Thoracic aorta (tissue), 2 donors: ENCODE measurements at places on chromosomes 4 and X. TPM values are rescaled to one million over a fixed set of nuclear protein-coding genes. Genes with fewer than 3 reads are reported as not detected.

The KLF8 gene
- total RNA-seq: 17.2 TPM

DNA sequence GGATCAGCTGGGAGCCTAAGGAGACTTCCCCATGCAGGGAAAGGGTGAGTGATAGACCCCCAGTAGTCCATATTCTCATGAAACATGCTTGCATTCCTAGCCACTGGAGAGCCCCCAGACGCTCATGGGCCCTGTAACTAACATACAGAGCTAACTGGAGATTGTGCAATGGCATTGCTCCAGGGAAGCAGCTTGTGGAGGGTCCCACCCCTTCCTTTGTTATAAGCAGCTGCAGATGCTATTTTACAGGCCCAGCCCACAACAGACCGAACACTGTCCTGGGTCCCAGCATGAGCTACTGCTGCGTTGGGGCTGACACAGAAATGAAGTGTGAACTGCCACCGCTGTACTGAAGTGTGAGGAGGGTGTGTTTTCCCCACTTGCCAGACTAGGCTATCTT, 1465.7 kb upstream of the DIAPH2 start:
- no peak overlapping the region for H3K27ac ChIP-seq
- H3K4me3 ChIP-seq: no peak overlapping the region
- no peaks in the 10 kb centered on the region for H3K27me3 ChIP-seq
- no peaks in the 10 kb centered on the region for H3K4me1 ChIP-seq
- no peak for DNase-seq

The CFI gene
- 20.5 TPM for total RNA-seq

GRCh38 chr4:113607998-113608397, 153.5 kb downstream of the CAMK2D start:
- no peak for DNase-seq
- no peaks in the 10 kb centered on the region for H3K36me3 ChIP-seq
- no peaks in the 10 kb centered on the region for H3K27me3 ChIP-seq

DNA sequence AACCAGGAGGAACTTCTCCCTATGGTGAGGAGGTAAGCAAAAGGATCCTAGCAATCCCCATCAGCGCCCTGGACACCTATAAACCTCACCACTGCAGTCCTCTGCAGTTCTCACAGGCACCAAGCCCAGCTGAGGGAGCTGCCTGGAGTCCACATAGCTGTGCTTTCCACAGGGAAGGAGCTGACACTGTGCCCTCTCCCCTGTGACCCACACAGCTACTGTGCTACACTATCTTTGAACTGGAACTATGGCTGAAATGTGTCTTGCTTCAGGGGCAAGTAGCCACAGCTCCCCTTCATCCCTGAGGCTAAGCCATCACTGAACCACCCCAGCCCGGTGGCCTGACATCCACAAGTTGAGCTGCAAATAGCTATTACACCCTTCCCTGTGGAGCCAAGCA, 208.5 kb upstream of the RPL34 start:
- H3K4me1 ChIP-seq: no peaks in the 10 kb centered on the region
- H3K27ac ChIP-seq: no peak overlapping the region
- DNase-seq: no peak

- H3K27ac ChIP-seq: no peak overlapping the region
- H3K36me3 ChIP-seq: no peaks in the 10 kb centered on the region
- H3K27me3 ChIP-seq: no peaks in the 10 kb centered on the region
- no peak for DNase-seq
- H3K4me1 ChIP-seq: no peaks in the 10 kb centered on the region
Observed at GRCh38 chrX:77275392-77275791, 171.8 kb upstream of the FGF16 start.

DNA sequence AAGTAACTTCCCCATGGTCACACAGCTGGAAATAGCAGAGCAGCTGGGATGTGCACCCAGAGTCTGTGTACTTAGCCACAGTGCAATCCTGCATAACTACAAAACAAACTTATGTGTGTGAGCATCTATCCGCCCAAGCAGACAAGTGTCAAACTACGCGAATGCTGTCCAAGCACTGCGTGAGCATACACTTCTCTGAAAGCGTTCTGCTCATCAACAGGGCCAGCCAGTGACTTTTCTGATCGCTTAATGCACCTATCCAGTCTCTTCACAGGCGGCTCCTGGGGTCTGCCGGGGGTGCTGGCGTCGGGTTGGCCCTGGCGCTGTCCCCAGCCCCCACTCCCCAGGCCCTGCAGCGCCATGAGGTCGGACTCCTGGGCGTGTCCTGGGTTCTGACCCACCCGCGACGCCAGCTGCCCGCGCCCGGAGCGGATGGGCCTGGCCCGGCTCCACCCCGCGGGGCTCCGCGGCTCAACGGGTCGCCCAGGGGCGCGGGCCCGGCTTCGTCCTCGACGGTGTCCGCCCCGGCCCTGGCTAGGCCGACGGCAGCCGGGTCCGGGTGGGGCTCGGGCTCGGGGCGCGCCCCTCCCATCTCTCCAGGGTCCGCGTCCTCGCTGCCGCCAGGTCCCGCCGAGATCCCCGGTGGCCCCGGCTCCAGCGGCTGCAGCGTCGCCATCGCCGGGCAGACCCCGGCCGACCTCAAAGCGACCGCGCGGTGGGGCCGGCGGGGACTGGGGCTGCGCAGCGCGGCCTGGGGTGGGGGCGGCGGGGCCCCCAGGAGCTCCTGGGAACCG, 1.3 kb upstream of the ZNF141 start:
- peak overlapping the region; percentile 82 for H3K4me3 ChIP-seq
- peaks cover 21% of the 10 kb centered on the region for H3K4me1 ChIP-seq
- H3K36me3 ChIP-seq: peaks cover 3% of the 10 kb centered on the region

The NUP62CL gene
- total RNA-seq: not detected

- H3K4me1 ChIP-seq: no peaks in the 10 kb centered on the region
- no peaks in the 10 kb centered on the region for H3K27me3 ChIP-seq
- peak overlapping the region; percentile 78 for H3K4me3 ChIP-seq
Observed at GRCh38 chr4:173537613-173538147, 7.7 kb upstream of the HAND2 start.

- H3K27me3 ChIP-seq: no peaks in the 10 kb centered on the region
- DNase-seq: no peak
- no peak overlapping the region for H3K27ac ChIP-seq
- no peak overlapping the region for H3K4me3 ChIP-seq
- no peaks in the 10 kb centered on the region for H3K4me1 ChIP-seq
Observed at GRCh38 chr4:182018691-182019090, 224.5 kb upstream of the TENM3 start.

- no peaks in the 10 kb centered on the region for H3K27me3 ChIP-seq
- no peaks in the 10 kb centered on the region for H3K4me1 ChIP-seq
- H3K4me3 ChIP-seq: no peak overlapping the region
- no peaks in the 10 kb centered on the region for H3K36me3 ChIP-seq
- DNase-seq: no peak
Observed at GRCh38 chrX:19174401-19175025, 52.2 kb upstream of the ADGRG2 start.

GRCh38 chrX:78979789-78980464, 34.7 kb downstream of the P2RY10 start:
- no peak overlapping the region for H3K27ac ChIP-seq
- no peaks in the 10 kb centered on the region for H3K36me3 ChIP-seq
- no peaks in the 10 kb centered on the region for H3K27me3 ChIP-seq
- no peak for DNase-seq

The TMSB15A gene
- total RNA-seq: 1.1 TPM

- H3K4me1 ChIP-seq: no peaks in the 10 kb centered on the region
- H3K4me3 ChIP-seq: no peak overlapping the region
Observed at GRCh38 chrX:131650637-131651410, 107.0 kb downstream of the OR13H1 start.

- no peak overlapping the region for H3K27ac ChIP-seq
- no peaks in the 10 kb centered on the region for H3K4me1 ChIP-seq
- no peaks in the 10 kb centered on the region for H3K36me3 ChIP-seq
- H3K4me3 ChIP-seq: no peak overlapping the region
- H3K27me3 ChIP-seq: no peaks in the 10 kb centered on the region
Observed at GRCh38 chr4:71524756-71525155, 185.9 kb downstream of the SLC4A4 start.

The HSD17B13 gene
- 0.71 TPM for total RNA-seq

DNA sequence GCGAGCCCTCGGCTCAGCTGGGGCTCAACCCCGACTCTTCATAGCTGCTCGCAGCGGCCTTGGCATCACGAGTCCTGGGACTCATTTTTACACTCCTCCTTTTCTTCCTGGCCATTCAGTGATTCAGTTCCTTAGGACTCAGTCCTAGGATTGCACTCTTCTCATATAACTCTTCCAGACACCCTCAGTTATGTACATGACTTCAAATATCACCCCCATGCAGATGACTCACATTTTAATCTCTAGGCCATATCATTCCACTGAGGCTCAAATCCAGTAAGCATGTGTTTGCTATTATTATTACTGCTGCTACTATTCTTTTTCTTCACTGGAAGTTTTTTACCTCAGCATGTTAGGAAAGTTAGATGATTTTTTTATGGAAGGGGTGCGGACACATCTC, 14.4 kb downstream of the ITGB1BP2 start:
- no peaks in the 10 kb centered on the region for H3K27me3 ChIP-seq
- no peak overlapping the region for H3K27ac ChIP-seq
- no peak overlapping the region for H3K4me3 ChIP-seq
- DNase-seq: no peak
- H3K36me3 ChIP-seq: no peaks in the 10 kb centered on the region

- no peak overlapping the region for H3K27ac ChIP-seq
- peak overlapping the region; percentile 28 for H3K4me3 ChIP-seq
- no peak for DNase-seq
Observed at GRCh38 chr4:121693450-121693849, 3.3 kb downstream of the ANXA5 start.

GRCh38 chr4:25346913-25347312, 30.1 kb upstream of the ANAPC4 start:
- no peaks in the 10 kb centered on the region for H3K4me1 ChIP-seq
- no peaks in the 10 kb centered on the region for H3K27me3 ChIP-seq
- no peak overlapping the region for H3K27ac ChIP-seq

GRCh38 chrX:32280921-32281320, 930.4 kb downstream of the DMD start:
- no peak for DNase-seq
- H3K4me1 ChIP-seq: no peaks in the 10 kb centered on the region
- no peaks in the 10 kb centered on the region for H3K27me3 ChIP-seq
- no peaks in the 10 kb centered on the region for H3K36me3 ChIP-seq
- no peak overlapping the region for H3K4me3 ChIP-seq
- no peak overlapping the region for H3K27ac ChIP-seq

DNA sequence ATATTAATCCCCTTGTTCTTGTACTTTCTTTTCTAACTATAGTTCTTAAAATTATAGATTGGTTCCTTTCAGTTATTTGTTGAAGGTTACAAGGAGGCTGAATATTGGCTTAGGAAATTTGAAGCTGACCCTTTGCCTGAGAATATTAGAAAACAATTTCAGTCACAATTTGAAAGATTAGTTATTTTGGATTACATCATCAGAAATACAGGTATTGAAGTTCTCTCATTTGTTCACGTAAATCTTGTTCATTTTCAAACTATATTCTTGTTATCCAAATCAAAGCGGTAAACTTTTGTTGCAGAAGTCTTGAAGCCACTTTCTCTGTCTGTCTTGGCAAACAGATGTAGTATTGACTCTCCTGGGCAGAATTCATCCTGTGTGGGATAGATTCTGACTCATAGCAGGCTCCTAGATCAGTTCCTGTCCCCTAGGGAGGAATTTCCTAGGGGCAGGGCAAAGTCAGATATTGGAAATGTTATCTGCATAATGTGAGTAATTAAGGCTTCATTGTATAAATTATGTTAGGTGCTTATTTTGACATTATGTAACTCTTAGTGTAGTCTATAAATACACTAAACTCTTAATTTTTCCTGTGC, 25.2 kb downstream of the PI4K2B start:
- H3K4me1 ChIP-seq: no peaks in the 10 kb centered on the region
- H3K27ac ChIP-seq: no peak overlapping the region
- H3K4me3 ChIP-seq: no peak overlapping the region
- peaks cover 13% of the 10 kb centered on the region for H3K36me3 ChIP-seq
- H3K27me3 ChIP-seq: no peaks in the 10 kb centered on the region
- no peak for DNase-seq

The TMPRSS11A gene
- not detected for total RNA-seq

GRCh38 chrX:119870626-119871131, 854 bp downstream of the RNF113A start:
- no peaks in the 10 kb centered on the region for H3K36me3 ChIP-seq
- no peaks in the 10 kb centered on the region for H3K27me3 ChIP-seq
- peak overlapping the region; percentile 84 for H3K4me3 ChIP-seq
- H3K27ac ChIP-seq: peak overlapping the region; percentile 89
- peaks cover 8% of the 10 kb centered on the region for H3K4me1 ChIP-seq

DNA sequence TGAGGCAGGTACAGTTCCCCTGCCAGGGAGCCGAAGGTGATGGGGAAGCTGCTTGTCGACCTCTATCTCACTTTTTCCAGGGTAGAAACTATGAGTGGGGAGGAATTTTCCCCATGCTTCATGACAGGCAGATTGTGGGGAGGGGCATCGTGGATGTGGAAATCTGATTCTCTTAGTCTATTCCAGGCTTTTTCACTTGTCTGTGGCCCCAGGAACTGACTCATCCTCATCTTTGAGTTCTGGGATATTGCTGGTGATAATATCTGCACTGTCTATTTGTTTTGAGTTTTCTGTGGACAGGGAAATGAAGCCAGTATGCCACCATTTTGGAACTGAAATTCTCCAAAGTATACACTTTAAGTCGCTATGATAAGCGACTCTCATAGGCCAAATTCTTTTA, 7.6 kb upstream of the TLR2 start:
- peaks cover 17% of the 10 kb centered on the region for H3K4me1 ChIP-seq
- H3K36me3 ChIP-seq: no peaks in the 10 kb centered on the region
- DNase-seq: no peak
- H3K27me3 ChIP-seq: no peaks in the 10 kb centered on the region

- H3K36me3 ChIP-seq: no peaks in the 10 kb centered on the region
- H3K27me3 ChIP-seq: no peaks in the 10 kb centered on the region
- H3K4me3 ChIP-seq: no peak overlapping the region
- H3K4me1 ChIP-seq: no peaks in the 10 kb centered on the region
- DNase-seq: no peak
Observed at GRCh38 chrX:545452-545885, 85.1 kb upstream of the SHOX start.

- no peaks in the 10 kb centered on the region for H3K4me1 ChIP-seq
- H3K36me3 ChIP-seq: no peaks in the 10 kb centered on the region
- DNase-seq: no peak
- H3K27ac ChIP-seq: no peak overlapping the region
Observed at GRCh38 chrX:132483951-132484350, 4.9 kb downstream of the MBNL3 start.

- DNase-seq: no peak
- H3K4me3 ChIP-seq: no peak overlapping the region
- H3K27ac ChIP-seq: no peak overlapping the region
- H3K4me1 ChIP-seq: no peaks in the 10 kb centered on the region
Observed at GRCh38 chr4:142683997-142684396, 162.1 kb downstream of the INPP4B start.

The BCLAF3 gene
- total RNA-seq: 9.5 TPM

The SLC10A4 gene
- 0.42 TPM for total RNA-seq

The CYTL1 gene
- total RNA-seq: 52.3 TPM
